ENCODE measurements at places on chromosomes 1 and 21.

- DNase-seq: no peak
Measured at GRCh38 chr1:53535846-53536245, 76.6 kb downstream of the DMRTB1 start.

- no peak for DNase-seq
Measured at GRCh38 chr1:165851034-165851658, 23.7 kb downstream of the UCK2 start.

DNA sequence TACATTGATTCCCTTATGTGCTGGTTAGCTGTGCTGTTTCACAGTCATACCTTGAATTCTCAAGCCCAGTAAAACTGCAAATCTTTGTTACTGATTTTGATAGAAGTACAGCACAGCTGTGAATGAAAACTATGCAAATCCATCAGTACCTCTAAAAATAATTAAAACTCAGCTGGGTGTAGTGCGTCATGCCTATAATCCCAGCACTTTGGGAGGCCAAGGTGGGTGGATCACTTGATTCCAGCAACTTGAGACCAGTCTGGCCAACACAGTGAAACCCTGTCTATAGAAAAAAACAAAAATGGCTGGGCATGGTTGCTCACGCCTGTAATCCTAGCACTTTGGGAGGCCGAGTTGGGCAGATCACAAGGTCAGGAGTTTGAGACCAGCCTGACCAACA is 61.2 kb downstream of the NUP210L start:
- DNase-seq: no peak

DNA sequence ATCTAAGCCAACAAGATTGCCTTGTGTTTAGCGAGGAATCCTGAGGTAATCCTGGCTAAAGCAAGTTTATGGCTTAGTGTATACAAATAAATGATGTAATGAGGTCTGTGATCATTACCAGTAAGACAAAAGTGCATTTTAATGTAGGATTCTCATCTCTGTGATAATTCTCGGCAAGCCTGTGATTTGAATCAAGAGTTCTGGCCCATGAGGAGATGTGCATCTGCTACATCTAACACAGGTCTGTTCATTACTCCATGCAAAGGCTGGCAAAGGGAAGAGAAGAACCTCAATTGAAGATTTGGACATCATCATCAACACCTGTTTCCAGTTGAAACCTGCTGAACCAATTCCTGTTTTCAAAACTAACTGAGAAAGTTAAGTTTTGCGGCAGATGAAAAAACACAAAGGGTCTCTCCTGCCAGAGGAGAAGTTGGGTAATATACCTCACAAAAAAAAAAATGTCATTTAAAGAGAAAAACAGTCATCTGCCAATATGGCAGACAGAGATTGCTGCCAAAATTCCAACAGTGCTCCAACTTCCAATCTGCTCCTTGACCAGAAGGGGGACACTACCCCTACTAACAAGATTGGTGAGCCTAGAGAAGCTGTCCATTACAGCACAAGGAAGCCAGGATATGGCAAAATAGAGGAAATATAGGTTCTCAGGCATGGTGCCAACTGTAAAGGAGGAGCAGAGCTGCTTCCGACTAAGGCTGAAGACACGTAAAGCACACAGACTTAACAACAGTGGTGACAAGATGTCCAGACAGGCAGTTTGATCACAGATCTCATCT is 453.7 kb downstream of the TTLL7 start:
- no peak for DNase-seq

GRCh38 chr1:86503406-86504136 is 34.8 kb downstream of the CLCA1 start:
- no peak for DNase-seq

DNA sequence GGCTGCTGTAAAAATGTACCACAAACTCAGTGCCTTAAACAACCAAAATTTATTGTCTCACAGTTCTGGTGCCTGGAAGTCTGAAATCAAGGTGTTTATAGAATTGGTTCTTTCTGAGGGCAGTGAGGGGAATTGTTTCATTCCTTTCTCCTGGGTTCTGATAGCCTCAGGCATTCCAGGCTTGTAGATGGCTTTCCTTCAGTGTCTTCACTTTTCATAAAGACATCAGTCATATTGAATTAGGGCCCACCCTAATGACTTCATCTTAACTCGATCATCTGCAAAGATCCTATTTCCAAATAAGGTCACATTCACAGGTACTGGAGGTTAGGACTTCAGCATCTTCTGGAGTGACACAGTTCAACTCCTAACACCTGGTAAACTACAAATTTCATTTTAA is 15.0 kb downstream of the CDKN2C start:
- no peak for DNase-seq

GRCh38 chr1:163063143-163063542 is 6.0 kb upstream of the RGS4 start:
- no peak for DNase-seq

DNA sequence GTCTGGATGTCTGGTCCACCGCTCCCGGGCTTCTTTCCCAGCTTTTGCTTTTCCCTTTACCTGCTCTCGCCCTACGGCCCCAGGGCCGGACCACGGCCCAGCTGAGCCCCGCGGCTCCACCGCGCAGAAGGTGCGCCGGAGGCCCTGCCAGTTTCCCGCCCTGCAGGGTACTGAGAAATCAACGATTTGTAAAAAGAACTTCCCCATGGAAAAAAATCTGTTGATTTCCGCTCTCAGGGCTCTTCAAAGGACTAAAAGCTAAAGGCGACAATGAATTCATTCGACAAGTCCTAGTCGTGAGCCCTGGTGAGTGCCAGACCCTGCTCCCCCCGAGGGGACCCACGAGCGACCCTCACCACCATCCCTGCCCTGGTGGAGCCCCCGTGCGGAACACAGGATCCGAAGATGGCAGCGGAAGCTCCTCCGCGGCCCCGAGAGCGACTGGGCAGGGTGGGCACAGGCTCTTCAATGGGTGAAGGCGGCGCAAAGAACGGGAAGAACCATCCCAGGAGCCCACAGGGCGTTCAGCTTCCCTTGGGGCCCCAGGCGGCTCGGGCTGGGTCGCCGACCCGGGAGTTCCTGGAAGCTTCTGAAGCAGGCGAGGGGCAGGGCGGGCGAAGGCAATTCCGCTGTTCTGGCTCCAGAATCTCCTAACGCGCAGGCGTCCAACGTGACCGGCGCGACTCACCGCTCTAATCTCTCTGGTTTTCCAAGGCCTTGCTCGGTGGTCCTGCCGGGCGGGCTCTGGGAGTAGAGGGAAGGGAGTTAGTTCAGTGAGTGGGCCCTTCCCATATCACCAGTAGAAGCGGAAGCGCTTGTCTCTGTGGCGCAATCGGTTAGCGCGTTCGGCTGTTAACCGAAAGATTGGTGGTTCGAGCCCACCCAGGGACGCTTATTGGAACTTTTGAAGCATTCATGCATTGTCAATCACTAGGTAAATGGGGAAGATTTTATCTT is 6.6 kb upstream of the RNU1-2 start:
- no peak for DNase-seq

DNA sequence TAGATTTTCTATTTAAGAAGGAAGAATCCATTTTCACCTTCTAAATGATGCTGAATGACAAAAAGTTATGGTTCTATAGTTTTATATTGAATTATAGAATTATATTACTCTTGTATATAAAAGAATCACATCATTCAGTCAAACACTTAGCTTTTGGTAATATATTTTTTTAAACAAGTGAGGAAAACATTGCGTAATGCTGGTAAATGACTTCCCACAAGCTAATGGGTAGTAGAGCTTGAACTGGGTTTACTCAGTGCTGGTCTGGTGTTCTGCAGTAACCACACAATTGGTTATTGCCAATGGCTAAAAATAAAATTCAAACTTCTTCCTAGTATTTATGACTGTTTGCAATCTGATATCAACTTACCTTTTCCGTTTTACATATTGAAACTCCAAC is 10.6 kb upstream of the GIPC2 start:
- no peak for DNase-seq

- no peak for DNase-seq
Measured at GRCh38 chr21:14875704-14876523, 188.9 kb downstream of the NRIP1 start.

GRCh38 chr1:178529364-178530036 is 16.6 kb downstream of the TEX35 start:
- DNase-seq: no peak

- DNase-seq: no peak
Measured at GRCh38 chr1:19454265-19455146, 30.8 kb downstream of the CAPZB start.

- DNase-seq: peak; percentile 53
Measured at GRCh38 chr1:169102567-169102966, 3.9 kb upstream of the ATP1B1 start.

DNA sequence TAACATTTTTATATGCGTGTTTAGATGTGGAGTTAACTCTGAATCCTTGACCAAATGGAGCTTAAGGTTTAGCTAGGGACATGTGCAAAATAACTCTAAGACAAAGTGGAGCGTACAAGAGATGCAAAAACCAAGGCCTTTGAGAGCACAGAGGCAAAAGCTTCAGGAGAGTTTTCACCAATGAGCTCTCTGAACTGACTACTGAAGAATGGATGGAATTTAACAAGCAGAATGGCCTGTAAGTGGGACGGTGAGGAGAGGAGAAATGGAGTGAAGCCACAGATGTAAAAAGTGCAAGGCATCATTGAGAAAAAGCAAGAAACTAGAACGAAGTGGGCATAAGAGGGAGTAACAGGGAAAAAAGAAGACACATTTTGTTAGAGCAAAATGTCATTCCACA is 260.0 kb downstream of the RGS7 start:
- no peak for DNase-seq

DNA sequence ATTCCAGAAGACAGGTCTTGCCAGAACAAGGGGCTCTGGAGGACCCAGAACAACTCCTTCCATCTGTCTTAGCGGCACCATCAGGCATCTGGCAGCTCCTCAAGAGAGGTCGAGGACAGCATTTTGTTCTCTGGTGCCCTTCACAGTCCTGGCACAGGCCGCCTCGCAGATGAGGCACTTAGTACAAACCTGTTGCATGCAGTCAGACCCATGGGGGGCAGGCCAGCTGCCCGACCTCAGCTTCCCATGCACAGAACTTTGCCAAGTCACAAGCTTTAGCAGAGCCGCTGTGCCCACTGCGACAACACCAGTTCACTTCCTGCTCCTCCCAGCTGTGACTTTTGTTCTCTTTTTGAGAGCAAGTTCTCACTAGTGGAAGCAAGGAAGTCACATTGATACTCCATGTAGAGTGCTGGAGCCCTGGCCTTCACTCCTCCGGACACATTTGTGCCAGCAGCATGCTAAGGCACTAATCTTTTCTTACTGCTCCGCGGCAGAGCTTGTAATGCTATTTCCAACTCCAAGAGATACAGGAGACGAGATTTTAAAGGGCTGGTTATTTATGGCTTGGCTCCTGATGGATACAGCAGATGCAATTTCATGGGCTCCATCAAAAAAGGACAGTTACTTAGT is 44.6 kb downstream of the HMGB4 start:
- DNase-seq: no peak

- no peak for DNase-seq
Measured at GRCh38 chr21:43835050-43835449, 30.0 kb upstream of the AGPAT3 start.

DNA sequence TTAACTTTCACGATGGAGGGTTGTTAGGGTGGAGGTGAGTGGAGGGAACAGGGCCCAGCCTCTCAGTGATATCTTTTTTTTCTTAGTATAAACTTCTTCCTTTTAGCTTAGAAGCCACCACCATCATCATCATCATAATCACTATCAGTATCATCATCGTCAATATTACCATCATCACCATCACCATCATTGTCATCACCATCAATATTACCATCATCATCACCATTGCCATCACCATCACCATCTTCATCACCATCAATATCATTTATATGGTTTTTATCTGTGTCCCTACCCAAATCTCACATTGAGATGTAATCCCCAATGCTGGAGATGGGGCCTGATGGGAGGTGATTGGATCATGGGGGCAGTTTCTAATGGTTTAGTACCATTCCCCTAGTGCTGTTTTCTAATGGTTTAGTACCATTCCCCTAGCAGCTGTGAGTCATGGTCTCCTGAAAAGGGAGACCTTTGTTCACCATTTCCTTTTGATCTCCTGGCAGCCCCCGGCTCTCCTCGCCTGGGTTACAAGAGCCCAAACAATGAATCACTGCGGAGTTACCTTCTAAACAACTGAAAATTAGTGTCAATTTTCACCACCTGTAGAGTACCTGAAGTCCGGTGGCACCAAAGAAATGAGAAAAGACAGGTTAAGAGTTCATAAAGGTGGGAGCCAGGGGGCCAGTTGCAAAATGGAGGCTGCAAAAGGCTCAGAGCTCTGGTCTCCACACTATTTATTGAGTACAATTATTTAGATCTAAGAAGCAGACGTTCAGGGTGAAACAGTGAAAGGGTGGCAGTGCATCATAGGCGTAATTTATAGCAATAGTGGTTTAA is 3.1 kb upstream of the PLA2G2E start:
- DNase-seq: no peak

GRCh38 chr1:167487614-167488013 is 30.7 kb downstream of the CD247 start:
- no peak for DNase-seq

DNA sequence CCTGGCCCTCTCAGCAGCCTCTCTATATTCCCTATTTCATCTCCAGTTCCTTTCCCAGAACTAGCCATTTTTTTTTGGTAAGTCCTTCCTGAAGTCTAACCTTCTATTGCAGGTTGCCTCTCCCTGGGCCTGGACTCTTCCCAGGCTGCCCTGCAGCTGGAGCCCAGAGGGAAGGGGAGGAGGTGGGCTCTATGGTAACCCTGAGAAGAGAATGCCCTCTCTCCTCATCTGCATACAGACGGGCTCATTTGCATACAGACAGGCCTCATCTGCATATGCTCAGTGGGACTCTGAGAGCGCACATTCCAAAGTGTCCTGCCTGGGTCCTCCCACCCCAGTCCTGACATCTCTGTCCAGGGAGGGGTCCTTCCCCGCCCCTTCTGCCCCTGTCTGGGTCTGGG is 32.7 kb downstream of the RHBG start:
- DNase-seq: no peak

GRCh38 chr1:22863766-22864165 is 108.9 kb downstream of the LACTBL1 start:
- no peak for DNase-seq

DNA sequence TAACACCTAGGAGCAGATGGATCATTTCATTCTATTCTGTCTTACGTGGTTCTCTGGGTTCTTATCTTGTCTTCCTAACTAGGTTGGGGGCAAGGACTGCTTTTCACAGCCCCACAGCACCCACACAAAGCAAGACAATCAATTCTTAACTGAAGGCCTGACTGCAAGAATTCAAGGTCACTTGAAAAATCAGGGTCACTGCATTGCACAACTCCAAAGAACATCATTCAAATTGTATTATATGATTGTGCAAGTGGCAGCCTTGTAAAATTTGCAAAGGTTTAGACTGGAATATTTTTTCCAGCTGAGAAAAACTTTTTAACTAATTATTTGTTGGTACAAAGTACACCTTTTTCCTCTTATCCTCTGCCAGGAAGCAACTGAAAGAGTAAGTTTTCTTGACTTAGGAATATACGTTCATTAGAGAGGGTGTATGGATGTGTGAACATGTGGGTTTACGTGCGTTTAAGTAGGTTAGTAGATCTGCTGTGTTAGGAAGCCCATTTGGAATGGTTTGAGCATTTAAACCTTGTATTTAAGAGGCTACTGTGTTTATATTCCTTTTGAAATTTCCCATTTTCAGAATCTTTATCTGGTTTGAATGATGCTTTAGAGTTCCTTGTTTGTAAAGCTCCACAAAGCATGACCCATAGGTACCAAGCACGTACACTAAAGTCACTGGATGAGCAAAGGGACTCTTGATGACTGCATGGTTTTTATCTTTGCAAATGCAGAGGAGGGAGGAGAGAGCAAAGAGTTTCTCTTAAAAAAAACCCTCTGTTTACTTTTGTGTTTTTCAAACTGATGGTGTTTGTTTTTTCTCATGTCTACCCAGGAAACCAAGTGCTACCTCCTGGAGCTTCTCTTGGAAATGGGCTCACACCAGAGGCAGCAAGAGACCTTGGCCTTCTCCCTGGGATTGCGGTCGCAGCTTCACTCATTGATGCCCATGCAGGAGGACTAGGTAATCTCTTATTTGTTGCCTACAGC is 214.9 kb downstream of the FGGY start:
- DNase-seq: no peak
